Fibroblast of skin of right biceps (primary cell): ENCODE measurements at places on chromosomes 16 and 17.

DNA sequence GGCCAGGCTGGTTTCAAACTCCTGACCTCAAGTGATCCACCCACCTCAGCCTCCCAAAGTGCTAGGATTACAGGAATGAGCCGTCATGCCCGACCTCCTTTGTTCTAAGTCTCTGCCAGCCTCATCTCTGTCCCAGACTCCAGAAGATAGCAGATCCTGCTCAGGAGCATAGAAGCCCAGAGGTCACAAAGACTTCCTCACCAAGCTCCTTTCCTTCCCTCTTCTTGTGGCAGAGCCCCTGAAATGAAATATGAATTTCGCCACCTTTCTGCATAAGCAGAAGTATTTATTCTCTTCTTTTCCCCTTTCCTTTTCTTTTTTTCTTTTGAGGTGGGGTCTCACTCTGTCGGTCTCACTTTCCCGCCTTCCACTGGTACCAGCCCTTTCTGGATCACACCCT is 11.5 kb upstream of the PIPOX start:
- DNase-seq = no peak

GRCh38 chr16:89779231-89779908 is 37.1 kb downstream of the FANCA start:
- no peak for DNase-seq

DNA sequence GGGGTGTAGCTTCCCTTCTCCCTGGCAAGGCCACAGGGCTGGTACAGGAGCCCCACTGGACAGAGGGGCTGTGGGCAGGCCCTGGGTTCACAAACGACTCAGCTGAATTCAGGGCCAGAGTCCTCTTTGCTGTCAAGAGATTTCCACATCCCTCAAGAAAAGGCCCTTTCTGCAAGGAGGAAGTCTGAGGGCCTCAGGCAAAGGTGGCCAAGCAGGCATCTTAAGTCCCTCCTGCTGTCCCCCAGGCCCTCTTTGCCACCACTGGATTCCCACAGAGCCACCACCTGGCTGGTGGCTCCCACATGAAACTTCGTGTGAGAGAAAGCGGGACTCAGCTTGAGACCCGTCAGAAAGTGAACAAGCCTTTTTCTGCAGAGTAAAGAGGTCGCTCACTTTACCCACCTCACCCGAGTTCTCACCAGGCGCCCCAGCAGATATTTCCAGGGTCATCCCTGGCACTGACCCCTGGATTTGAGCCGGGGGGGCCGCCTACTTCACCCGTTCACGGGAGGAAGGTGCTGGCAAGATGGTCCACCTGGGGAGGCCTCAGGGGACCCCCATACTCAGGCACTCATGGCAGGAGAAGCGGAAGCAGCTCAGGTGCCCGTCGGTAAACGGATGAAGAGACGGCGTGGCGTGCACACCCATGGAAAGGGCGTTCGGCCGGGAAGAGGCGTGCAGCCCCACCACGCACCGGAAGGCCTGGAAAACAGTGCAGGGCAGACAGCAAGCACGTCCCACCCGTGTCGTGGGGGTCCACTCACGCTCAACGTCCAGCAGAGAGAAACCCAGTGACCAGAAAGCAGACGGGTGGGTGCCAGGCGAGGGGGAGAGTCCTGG is 3.6 kb downstream of the RNF166 start:
- no peak for DNase-seq

- peak; percentile 11 for DNase-seq
Measured at GRCh38 chr16:60755907-60756306, 1280.3 kb downstream of the CDH8 start.

- peak; percentile 60 for DNase-seq
Measured at GRCh38 chr16:75495076-75495674, at the start of gene CHST6. TSS of gene CHST6 (minus strand) at chr16:75495441. CDS start at chr16:75479828, 15,613 bp downstream.

DNA sequence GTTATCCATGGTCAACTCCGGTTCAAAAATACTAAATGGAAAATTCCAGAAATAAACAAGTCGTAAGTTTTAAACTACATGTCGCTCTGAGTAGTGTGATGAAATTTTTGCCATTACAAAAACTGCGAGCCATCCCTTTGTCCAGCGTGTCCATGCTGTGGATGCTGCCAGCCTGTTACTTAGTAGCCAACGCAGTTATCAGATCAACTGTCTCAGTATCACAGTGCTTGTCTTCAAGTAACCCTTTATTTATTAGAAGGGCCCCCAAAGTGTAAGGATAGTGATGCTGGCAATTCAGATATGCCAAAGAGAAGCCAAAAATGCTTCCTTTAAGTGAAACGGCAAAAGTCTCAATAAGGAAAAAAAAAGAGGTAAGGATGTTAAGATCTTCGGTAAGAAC is 23.9 kb downstream of the SNN start:
- no peak for DNase-seq

- no peak for DNase-seq
Measured at GRCh38 chr16:73124665-73125375, 76.9 kb upstream of the ZFHX3 start.

GRCh38 chr17:71959154-71959553 is 161.7 kb upstream of the SOX9 start:
- no peak for DNase-seq

DNA sequence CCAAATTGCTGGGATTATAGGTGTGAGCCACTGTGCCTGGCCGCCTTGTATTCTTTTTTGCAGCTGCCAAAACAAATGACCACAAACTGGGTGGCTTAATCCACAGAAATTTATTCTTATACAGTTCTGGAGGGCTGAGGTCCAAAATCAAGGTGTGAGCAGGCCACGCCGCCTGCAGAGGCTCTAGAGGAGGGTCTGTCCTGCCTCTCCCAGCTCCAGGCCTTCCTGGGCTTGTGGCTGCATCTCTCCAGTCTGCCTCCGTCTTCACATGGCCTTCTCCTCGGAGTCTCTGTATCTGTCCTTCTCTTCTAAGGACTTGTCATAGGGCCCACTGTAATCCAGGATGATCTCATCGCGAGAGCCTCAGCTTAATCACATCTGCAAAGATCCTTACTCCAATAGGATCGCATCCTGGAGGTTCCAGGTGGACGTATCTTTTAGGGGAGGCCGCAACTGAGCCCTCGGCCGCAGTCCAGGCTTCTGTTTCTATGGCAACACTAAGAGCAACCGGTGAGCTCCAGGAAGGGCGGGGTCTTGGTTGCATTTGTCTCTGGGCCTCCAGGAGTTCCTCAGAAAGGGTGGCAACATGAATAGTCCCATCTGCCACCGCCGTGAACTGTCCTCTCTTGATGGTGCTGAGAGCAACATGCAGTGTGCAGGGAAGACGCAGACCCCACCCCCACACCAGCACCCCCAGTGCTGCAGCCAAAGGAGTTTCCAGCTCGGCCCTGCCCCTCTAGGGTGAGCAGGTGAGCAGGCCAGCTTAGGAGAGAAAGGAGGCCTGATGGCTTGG is 29.5 kb upstream of the CREBBP start:
- no peak for DNase-seq

- no peak for DNase-seq
Measured at GRCh38 chr16:24011237-24011636, 175.5 kb downstream of the PRKCB start.

DNA sequence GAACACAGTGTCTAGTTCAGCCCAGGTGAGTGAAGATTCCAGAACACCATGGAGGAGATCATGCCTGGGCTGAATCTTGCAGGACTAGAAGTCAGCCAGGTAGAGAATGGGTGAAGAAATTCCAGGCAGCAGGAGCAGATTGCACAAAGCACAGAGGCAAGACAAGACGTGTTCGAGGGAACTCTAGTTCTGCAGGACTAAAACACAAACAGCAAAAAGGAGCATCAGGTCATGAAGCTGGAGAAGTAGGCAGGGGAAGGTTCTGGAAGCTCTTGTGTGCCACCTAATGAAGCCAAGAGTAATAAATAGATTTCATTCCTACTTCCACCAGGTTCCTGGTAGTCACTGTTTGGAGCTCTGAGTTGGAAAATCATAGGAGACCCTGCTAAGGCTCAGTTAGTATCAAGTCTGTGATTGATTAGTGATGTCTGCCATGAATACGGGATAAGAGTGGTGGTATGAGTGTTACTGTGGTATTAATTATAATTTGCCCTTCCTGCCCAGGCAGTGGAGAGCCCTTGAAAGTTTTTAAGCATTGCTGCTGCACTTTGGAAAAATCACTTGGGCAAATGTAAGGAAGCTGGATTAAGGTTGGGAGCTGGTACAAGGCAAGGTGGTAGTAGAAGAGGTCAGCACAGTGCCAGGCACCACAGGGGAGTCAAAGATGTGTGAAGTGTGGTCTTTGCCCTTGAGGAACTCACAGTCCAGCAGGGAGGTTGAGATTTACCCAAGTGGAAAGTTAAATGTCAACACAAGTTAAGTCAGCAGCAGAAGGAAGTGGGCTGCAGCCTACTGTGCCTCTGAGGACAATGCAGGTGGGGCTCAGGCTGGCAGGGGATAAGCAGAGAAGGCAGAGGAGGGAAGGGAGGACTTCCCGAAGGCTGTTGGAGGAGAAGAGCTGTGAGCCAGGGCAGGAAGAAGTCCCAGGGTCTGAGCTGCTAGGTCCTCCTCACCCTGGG is 13.5 kb upstream of the FOXN1 start:
- no peak for DNase-seq

DNA sequence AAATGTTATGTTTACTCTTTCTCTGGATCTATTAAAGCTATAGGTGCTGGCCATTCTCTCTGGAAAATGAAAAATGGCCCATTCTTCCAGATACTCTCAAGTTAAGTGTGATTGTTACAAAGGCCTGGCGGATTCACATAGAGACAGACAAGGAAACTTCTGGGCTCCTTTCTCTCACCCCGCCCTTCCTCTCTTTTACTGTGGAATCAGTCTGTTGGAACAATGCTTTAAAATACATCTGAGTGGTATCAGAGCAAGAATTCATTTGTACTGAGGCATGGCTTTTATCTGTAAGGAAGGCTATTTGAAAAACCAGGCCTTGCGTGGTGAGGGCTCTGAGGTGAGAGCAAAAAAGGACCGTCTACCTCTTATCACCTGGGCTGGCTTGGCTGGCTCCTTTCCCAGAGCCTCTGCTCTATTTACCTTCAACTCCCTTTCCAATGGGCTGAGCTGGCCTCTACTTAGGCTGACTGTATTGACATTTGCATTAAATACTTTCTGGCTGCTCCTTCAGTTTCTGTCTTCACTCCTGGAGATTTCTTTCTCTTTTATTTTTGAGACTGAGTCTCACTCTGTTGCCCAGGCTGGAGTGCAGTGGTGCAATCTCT is 274.0 kb downstream of the PHKB start:
- no peak for DNase-seq

DNA sequence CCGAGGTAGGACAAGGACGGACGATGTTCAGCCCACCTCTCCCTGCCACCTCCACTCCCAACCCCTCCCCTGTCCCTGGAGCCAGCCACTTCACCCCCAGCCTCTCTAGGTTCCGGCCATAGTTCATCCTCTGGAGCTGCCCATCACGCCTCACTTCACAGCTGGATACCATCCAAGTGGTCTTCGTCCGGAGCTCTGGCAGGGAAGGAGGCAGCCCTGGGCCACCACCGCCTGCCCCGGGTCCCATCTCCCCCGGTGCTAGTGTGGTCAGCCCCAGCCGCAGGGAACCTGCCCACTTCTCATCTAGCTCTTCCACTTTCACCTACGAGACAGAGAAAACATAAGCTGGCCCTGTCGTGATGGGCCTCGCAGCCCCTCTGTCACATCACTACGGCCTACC is 6.3 kb upstream of the GPS2 start:
- DNase-seq = no peak

GRCh38 chr17:21564262-21564661 is 128.1 kb upstream of the KCNJ18 start:
- DNase-seq = no peak

DNA sequence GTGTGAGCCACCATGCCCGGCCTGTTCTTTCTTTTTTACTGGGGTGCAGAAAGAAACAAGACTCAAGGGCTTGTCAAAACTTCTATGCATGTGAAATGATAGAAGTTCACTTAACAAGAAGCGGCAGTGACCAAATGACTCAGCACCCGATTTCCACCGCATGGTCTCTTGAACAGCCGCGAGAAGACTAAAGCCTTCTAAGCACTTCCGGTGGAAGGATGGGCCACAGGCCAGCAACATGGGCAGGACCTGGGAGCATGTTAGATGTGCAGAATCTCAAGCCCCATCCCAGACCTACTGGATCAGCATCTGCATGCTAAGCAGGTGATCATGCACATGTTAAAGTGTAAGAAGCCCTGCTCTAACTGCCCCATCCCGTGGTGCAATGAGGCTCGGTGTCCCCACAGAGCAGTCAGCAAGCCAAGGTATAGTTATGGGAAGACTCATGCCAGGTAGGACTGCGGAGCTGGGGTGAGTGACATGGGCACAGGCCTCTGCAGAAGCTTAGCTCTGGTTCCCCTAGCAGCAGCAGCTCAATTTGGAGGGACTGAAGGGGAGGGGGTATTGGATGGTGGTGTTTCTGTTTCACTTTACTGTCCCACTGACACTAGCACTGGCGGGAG is 88.5 kb upstream of the HNF1B start:
- DNase-seq = no peak

GRCh38 chr17:46958041-46958591 is 20.9 kb downstream of the RPRML start:
- peak; percentile 36 for DNase-seq

DNA sequence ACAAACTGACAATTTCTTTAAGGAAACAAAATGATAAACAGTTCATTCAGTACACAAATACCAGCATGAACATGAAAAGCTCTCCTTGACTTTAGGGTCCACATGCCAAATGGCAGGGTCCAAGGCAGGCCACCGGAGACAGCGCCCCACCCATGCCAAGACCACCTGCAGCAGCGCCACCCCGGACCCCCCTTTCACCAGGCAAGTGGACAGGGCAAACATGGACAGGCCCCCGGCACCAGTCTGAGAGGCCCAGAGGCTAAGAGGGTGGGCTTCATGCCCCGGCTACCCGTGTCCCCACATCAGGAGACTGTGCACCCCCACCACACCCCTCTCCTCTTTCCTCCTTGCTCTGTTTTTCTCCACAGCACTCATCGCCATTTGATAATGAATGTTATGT is 14.7 kb upstream of the ASGR2 start:
- no peak for DNase-seq

DNA sequence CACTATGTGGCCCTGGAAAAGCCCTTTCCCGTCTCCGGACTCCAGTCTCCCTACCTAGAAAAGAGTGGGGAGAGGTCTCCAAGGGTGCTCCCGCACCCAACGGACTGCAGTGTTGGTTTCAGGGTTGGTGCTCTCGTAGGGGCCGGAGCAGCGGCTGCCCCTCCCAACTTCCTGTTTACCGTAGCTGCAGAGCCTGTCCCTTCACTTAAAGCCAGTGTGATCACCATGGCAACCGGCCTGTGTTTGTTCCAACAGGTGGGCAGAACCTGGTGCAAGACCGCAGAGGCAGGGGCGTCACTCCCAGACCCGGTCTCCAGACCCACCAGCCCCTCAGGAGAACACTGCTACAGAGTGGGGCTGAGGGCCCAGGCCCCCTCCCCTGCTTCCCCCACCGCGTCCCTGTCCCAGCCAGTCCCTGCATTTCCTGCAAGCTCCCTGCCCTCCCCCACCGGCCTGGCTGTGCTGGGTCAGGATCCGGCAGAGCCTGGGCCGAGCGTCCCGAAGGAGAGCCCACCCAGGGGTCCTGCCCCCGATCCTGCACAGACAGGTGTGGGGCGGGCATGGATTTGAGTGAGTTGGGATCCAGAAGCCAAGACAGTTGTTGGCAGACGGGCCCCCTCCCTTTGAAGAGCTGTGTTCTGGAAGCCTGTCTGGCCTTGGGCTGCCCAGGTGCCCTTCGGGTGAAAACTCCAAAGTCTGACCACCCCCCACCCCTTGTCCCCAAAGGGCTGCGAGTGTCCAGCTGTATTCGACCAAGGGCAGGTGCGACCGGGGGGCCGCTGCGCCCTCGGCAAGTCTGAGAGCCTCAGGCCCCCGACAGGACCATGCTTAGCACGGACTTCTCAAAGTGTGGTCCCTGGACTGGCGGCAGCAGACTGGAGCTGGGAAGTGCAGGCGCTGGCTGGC is 1.5 kb upstream of the BAIAP3 start:
- peak; percentile 20 for DNase-seq
